ENCODE measurements at places on chromosomes 1 and 21. TPM values are rescaled to one million over a fixed set of nuclear protein-coding genes. Genes with fewer than 3 reads are reported as not detected.

- no peaks in the 10 kb centered on the region for H3K36me3 ChIP-seq
- DNase-seq: no peak
- no peaks in the 10 kb centered on the region for H3K27me3 ChIP-seq
- no peaks in the 10 kb centered on the region for H3K4me1 ChIP-seq
Observed at GRCh38 chr1:96837781-96838216, 116.2 kb downstream of the PTBP2 start.

DNA sequence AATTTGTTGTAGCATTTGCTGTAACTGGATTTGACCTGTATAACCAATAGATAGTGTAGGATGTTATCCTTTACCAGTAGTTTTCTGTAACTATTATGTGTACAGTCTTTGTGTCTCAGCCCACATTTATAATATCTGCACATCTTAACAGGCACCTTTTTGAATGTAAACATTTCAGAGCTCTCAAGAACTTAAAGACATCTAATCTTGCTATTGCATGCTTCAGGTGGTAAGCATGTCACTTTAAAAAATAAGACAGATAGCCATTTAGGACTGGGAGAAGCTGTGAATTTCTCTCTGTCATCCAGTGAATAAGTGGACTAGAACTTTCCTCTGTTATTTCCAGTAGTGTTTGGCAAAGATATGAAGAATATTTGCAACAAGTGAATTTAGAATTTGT lies 22.6 kb upstream of the GPR52 start:
- H3K4me3 ChIP-seq: no peak overlapping the region
- H3K4me1 ChIP-seq: no peaks in the 10 kb centered on the region
- H3K36me3 ChIP-seq: no peaks in the 10 kb centered on the region
- no peak overlapping the region for H3K27ac ChIP-seq

DNA sequence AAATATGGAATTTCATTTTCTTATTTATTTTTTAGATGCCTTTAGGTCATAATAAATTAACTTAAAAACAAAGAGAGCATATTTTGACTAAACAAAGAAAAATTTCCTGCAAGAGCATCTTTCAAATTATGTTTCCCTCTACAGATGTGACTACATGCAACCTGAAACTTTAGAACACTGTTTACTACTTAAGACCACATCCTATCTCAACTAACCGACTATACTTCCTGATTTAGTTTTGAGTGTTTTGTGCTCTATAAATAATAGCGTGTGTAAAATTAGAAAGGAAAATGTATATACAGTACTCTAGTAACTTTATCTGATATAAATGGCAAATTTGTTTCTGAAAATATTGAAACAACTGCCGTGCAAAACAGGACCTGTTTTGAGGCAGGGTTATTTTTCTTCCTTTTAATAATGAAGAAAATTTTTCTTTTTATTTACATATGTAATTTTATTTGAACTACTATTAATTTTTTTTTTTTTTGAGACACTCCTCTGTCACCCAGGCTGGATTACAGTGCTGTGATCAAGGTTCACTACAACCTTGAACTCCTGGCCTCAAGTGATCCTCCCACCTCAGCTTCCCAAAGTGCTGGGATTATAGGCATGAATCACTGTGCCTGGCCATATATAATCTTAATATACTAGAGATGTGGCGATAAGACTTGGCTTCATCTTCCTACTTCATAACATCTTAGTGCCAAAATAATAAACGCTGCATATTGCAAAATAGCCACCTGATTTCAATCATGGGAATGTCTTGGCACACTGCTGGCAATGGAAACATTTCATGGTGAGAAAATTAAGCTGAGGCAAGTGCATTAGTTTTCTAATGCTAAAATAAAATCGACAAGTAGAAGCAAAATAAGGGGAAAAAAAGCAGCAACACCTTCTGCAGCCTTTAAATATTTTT lies 12.3 kb downstream of the ZRANB2 start:
- no peaks in the 10 kb centered on the region for H3K27me3 ChIP-seq
- no peak overlapping the region for H3K4me3 ChIP-seq
- no peak overlapping the region for H3K27ac ChIP-seq
- peaks cover 15% of the 10 kb centered on the region for H3K36me3 ChIP-seq
- no peak for DNase-seq

DNA sequence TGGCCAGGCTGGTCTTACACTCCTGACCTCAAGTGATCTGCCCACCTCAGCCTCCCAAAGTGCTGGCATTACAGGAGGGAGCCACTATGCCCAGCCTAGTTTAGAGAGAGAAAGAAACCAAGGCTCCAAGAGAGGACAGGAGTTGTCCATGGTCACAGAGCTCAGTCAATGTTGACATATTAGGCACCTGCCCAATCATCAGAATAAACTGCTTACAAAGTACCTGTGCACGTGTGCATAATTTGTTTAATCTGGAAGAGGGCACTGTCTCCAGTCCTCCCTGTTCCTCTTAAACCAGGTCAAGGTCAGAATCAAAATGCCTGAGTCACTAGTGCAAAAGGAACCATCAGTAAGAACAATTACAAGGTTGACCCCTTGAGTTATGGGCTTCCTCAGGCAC lies 20.3 kb upstream of the MPZL1 start:
- no peak overlapping the region for H3K4me3 ChIP-seq
- no peaks in the 10 kb centered on the region for H3K36me3 ChIP-seq
- DNase-seq: no peak

- H3K4me1 ChIP-seq: peaks cover 38% of the 10 kb centered on the region
- DNase-seq: no peak
- H3K36me3 ChIP-seq: no peaks in the 10 kb centered on the region
- peaks cover 3% of the 10 kb centered on the region for H3K27me3 ChIP-seq
- H3K27ac ChIP-seq: no peak overlapping the region
Observed at GRCh38 chr1:10733474-10734366, 62.7 kb downstream of the CASZ1 start.

DNA sequence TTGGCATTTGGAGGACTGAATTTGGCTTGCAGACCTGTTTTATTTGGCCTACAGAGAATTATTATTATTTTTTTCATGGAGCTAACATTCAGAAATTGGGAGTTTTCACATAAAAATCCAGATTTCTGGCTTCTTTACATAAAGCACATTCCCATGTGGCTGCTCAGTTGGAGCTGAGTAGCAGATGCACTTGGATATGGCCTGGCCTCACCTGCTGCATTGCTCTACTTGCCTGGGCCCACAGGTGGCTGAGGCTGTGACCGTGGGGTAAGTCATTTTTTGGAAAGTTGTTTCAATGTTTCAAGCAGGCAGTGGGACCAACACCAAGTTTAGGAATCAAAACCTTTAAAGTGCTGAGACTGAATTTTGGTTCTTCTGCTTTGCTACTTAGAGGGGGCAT lies 56.7 kb downstream of the GADD45A start:
- no peaks in the 10 kb centered on the region for H3K4me1 ChIP-seq
- no peaks in the 10 kb centered on the region for H3K36me3 ChIP-seq
- H3K27ac ChIP-seq: no peak overlapping the region
- DNase-seq: no peak

GRCh38 chr1:223844787-223845036 lies 1.0 kb downstream of the TP53BP2 start:
- no peaks in the 10 kb centered on the region for H3K27me3 ChIP-seq
- H3K27ac ChIP-seq: peak overlapping the region; percentile 96
- no peaks in the 10 kb centered on the region for H3K36me3 ChIP-seq

DNA sequence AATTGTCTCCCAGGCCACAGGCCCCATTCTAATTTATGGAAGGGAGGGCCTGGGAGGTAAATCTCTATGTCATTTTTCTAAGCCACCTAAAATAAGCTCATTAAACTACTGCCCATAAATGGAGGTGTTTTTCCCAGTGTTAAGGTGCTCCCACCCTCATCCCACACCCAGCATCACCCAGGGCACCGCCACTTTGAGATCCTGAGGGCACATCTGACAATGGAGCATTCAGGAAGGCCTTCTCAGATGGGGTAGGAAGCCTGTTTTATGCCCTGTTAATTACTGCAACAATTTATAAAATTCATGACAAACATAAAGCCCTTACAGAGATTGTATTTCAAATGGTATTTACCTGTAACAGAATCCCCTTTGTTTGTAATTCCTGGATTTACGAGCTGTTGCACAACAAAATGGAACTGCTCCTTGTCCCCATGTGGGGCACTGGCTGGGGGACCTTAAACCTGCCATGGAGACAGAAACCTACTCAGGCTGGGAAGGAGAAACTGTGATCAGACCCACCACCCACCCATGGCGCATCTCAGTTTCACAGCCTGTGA lies 319.5 kb upstream of the USP24 start:
- H3K27me3 ChIP-seq: no peaks in the 10 kb centered on the region
- H3K36me3 ChIP-seq: no peaks in the 10 kb centered on the region
- DNase-seq: no peak
- no peak overlapping the region for H3K4me3 ChIP-seq
- no peak overlapping the region for H3K27ac ChIP-seq
- H3K4me1 ChIP-seq: no peaks in the 10 kb centered on the region

GRCh38 chr1:225806249-225806648 lies 3.7 kb upstream of the EPHX1 start:
- H3K27ac ChIP-seq: no peak overlapping the region
- peaks cover 2% of the 10 kb centered on the region for H3K4me1 ChIP-seq
- H3K36me3 ChIP-seq: no peaks in the 10 kb centered on the region
- DNase-seq: no peak

GRCh38 chr1:167673265-167673664 lies 43.2 kb downstream of the RCSD1 start:
- H3K27ac ChIP-seq: no peak overlapping the region
- peaks cover 3% of the 10 kb centered on the region for H3K4me1 ChIP-seq
- no peak for DNase-seq
- H3K36me3 ChIP-seq: no peaks in the 10 kb centered on the region
- no peaks in the 10 kb centered on the region for H3K27me3 ChIP-seq

GRCh38 chr1:198619375-198620140 lies 19.3 kb upstream of the PTPRC start:
- H3K27ac ChIP-seq: no peak overlapping the region
- no peak for DNase-seq
- no peaks in the 10 kb centered on the region for H3K27me3 ChIP-seq

GRCh38 chr1:53737648-53738204 lies 1.2 kb downstream of the GLIS1 start:
- peak overlapping the region; percentile 54 for H3K27ac ChIP-seq
- H3K36me3 ChIP-seq: no peaks in the 10 kb centered on the region
- no peak for DNase-seq
- peak overlapping the region; percentile 90 for H3K4me3 ChIP-seq
- H3K27me3 ChIP-seq: peaks cover 15% of the 10 kb centered on the region

DNA sequence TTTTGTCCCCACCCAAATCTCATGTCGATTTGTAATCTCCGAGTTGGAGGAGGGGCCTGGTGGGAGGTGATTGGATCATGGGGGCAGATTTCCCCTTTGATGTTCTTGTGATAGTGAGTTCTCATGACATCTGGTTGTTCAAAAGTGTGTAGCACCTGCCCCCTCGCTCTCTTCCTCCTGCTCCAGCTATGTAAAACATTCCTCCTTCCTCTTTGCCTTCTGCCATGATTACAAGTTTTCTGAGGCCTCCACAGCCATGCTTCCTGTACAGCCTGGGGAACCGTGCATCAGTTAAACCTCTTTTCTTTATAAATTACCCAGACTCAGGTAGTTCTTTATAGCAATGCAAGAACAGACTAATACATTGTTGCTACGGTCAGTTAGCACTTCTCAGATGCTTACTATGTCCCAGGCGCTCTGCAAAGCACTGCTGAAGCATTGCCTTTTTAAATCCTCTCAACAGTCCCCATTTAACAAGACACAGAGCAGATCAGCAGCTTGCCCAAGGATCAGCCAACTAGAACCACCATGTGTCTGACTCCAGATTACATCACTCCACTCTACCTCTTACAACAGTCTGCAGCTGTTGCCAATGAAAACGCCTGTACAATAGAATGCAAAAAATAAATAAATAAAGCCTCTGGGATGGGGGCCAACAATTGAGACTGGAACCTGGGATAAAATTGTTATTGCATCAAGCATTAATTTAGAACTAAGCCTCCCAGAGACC lies 52.4 kb upstream of the USP1 start:
- no peaks in the 10 kb centered on the region for H3K36me3 ChIP-seq
- DNase-seq: peak; percentile 36
- no peak overlapping the region for H3K27ac ChIP-seq
- no peak overlapping the region for H3K4me3 ChIP-seq
- no peaks in the 10 kb centered on the region for H3K4me1 ChIP-seq

DNA sequence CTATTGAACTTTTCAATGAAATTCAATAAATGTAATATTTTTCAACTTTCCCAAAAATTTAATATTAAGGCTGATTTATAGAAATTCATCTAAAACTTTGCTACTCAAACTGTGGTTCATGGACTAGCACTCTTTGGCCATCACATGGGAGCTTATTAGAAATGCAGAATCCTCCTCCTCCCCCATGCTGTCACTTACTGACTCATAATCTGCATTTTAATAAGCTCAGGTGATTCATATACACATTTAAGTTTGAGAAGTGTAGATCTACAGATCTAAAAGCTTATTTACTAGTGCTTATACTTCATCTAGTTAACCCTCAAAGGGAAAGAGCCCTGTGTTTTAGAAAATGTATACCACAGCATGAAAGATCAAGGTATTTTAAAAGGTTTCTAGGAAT lies 84.3 kb downstream of the HS2ST1 start:
- DNase-seq: no peak
- H3K36me3 ChIP-seq: no peaks in the 10 kb centered on the region
- H3K4me3 ChIP-seq: no peak overlapping the region

DNA sequence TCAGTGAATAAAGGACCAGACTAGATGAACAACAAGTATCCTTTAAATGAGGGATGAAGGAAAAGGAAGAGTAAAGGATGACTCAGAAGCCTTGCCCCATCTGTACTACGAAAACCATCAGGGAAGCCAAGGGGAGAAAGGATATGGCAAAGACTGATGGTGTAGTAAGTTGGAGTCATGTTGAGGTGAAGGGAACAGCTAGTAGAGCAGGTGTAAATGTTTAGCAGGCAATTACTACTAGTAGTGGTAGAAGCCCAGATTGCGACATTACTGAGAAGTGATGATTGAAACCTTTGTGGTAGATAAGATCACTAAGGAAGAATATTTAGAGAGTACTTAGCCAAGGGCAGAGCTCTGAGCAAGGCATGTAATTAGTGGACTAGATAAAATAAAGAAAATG lies 84.0 kb downstream of the PHTF1 start:
- no peak overlapping the region for H3K27ac ChIP-seq
- no peaks in the 10 kb centered on the region for H3K27me3 ChIP-seq
- no peak for DNase-seq
- no peaks in the 10 kb centered on the region for H3K36me3 ChIP-seq

- H3K27ac ChIP-seq: no peak overlapping the region
- no peak overlapping the region for H3K4me3 ChIP-seq
- DNase-seq: no peak
- H3K36me3 ChIP-seq: no peaks in the 10 kb centered on the region
- H3K4me1 ChIP-seq: no peaks in the 10 kb centered on the region
Observed at GRCh38 chr1:85700422-85700821, 7.8 kb downstream of the ZNHIT6 start.

DNA sequence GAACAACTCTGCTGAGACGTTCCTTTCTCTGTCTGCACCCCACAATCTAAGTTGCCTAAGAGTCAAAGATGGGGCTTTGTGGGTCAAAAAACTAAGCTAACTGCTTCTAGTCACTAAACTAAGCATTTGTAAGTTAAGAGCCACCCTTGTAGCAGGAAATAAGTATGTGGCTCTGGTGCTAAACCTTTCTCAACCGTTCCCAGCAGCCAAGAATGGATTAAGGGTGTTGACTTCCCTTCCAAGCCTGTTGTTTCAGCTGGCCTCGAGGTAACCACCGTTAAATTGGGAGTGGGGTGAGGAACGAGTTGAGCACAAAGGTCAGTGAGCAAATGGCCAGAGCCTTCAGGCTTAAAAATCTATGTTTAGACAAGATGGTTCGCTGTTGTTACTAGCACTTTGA lies 169.1 kb downstream of the TRIM33 start:
- DNase-seq: no peak
- no peak overlapping the region for H3K27ac ChIP-seq
- no peaks in the 10 kb centered on the region for H3K4me1 ChIP-seq
- H3K27me3 ChIP-seq: peaks cover 2% of the 10 kb centered on the region
- H3K4me3 ChIP-seq: no peak overlapping the region

RHBG gene
- not detected for total RNA-seq

PRRX1 gene
- total RNA-seq: 73.1 TPM

PCP4L1 gene
- 2.0 TPM for total RNA-seq

Measured in breast epithelium (tissue), 4 donors.